RPMI7951 (cell line): ENCODE measurements at places on chromosomes 2 and 18. TPM values are rescaled to one million over a fixed set of nuclear protein-coding genes. Genes with fewer than 3 reads are reported as not detected.
A peak's percentile ranks its signal among the peaks of the same experiment; 100 is the strongest.

FBXO15 gene
- 0.96 and 2.3 TPM in 2 replicates for total RNA-seq

ENOSF1 gene
- total RNA-seq: 23.5 and 29.8 TPM in 2 replicates

GRCh38 chr2:108316461-108317258, 28.0 kb downstream of the SULT1C2 start:
- DNase-seq: no peak

DNA sequence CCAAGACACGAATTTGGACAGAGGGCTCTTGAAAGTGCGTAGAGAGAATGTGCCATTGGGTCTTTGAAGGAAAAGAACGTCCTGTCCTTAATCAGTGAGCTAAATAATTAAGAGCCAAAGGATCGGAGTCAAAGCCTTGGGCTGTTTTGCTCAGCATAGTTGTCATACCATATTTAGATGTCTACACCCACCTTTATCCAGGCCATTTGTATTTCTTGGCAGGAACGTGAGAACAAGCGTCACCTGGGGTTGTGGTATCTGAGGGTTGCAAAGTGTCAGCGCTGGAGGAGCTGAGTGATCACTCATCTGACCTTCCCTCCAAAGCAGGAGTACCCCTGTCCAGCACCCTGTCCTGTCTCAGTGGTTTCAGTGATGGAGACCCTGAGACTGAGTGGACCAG, 4.5 kb downstream of the LPIN1 start:
- DNase-seq: no peak

RTP5 gene
- not detected in 2 replicates for total RNA-seq

DNA sequence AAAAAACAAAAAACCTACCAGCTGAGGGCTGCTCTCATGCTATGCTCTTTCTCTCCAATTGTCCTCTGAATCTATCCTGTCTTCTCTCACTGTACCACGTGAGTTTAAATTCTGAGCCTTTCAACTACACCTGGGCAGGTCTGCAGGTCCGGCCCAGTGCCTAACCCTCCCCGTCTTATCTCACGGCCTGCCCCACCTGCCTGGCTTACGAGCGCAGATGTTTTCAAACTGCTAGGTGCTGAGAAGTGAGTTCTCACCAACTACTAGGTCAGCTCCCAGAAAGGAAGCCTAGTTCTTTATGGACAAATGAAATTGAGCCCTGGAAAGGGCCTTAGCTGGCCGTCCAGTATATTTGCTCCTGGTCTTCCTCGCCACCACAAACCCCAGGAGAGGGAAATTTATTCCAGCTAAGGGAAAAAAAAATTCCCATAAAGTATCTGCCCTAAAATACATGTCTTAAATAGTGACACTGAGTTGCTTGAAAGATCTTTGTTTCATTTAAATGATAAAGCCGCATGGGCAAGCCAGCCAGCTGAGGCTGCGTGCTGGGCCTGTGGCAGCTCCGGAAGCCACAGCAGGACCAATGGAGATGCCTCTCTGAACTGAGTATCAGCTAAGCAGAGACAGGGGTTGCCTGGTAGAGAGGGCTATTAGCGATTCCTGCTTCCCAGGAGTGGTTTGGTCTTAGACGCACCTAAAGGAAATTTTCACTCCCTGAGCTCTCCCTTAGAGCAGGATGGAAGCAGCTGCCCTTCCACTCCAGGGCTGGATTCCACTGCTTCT, 92.5 kb upstream of the NCK2 start:
- DNase-seq: no peak

DNA sequence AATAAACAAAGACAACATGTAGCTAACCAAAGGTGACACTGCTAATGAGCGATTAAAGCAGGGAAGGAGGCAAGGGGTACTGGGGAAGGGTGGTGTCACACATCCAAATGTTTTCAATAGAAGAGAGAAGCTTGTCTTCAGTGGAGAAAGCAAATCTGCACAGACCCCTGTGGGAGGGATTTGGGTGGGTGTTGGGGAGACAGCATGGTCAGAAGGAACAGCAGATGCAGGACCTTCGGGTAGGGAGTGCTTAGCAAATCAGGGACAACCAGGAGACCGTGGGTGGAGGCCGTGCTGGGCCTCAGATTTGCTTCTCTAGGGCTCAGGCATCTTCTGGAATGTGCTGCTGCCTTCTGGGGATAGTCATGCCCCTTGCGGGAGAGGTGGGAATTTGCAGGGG, 185.3 kb upstream of the RAB6C start:
- DNase-seq: no peak

MC4R gene
- total RNA-seq: not detected in 2 replicates

GRCh38 chr2:47083886-47084687, 71.0 kb downstream of the STPG4 start:
- no peak for DNase-seq

ASB18 gene
- not detected in 2 replicates for total RNA-seq

- no peak for DNase-seq
Measured at GRCh38 chr2:180406687-180407086, 399.6 kb upstream of the CWC22 start.

PDE11A gene
- 0.20 and 0.24 TPM in 2 replicates for total RNA-seq

HES6 gene
- total RNA-seq: 8.3 and 22.7 TPM in 2 replicates

SLC9A4 gene
- not detected in 2 replicates for total RNA-seq

POTEI gene
- not detected in 2 replicates for total RNA-seq

- DNase-seq: no peak
Measured at GRCh38 chr2:145685383-145686050, 1165.6 kb upstream of the ZEB2 start.

DNA sequence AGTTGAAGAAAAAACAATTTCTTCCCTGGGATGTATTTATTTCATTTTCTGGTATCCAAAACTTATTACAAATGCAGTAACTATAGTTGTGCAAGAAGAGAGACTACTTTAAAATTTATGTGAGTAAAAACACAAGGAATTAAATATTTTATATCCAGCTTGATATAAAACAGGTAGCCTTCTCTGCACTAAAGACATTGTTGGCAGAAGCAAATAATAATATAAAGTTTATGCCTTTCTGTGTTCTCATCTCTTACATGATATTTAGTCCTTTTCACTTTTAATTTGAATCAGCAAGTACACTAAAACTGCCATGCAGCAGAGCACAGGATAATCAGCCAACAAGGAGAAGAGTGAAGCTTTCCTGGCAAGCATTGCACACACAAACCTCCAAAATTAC, 352.7 kb downstream of the ARL6IP6 start:
- no peak for DNase-seq

DNA sequence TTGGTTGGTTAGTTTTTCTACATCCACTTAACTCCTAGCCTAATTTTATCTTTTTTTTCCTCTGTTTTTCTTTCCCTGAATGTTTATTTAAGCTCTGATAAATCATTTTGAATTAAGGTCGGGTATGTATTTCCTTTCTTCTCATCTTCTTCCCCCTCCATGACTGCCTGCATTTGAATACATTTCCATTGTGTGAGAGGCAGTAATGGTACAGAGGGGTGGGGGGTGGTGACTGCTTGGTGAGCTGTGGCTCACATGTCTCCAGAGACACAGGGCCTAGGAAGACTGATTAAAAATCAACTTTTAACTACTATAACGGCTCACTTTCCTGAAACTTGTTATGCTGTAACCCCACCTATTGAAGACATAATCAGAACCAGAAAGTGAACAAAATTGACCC, 58.0 kb downstream of the NEDD4L start:
- no peak for DNase-seq

GRCh38 chr2:85537600-85538506, 1.1 kb upstream of the MAT2A start:
- DNase-seq: peak; percentile 53

AGXT gene
- total RNA-seq: 0.10 and 0.24 TPM in 2 replicates

SLC23A3 gene
- total RNA-seq: 0.59 TPM in 1 of 2 replicates, not detected in the other

DNA sequence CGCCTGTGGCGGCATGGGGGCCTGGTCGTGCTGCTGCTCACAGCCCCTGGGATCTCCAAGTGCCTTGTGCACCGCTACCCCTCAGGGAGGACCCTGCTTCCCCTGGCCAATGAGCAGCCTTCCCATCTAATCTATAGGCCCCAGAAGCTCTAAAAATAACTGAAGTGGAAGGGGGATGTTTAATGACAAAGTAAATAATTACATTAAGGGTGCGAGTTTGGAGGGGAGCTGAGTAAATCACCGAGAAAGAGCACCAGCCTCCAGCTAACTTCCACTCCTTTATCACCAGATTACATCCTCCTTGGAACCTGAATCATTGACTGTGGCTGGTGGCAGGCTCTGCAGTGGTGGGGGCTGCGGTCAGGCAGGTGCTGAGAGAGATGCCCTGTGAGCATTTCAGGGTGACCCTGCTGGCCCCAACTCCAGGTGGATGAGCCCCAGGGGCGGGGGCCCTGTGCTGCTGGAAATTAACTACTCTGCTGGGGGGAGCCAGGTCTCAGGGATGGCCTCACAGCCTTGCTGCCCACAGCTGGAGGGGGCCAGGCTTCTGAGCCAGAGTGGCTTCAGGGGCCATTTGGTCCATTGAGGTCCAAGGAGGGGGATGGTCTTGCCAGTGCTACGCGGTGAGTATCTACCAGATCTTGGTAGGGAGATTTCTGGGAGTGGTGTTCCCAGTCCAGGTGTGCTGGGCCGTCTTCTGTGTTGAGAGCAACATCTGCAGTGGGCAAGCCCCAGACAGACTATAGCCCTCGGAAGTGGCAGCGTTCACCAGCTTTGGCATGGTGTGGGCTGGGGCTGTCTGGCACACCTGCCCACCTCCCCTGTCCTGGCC, 74.2 kb downstream of the GLI2 start:
- peak; percentile 18 for DNase-seq

DNA sequence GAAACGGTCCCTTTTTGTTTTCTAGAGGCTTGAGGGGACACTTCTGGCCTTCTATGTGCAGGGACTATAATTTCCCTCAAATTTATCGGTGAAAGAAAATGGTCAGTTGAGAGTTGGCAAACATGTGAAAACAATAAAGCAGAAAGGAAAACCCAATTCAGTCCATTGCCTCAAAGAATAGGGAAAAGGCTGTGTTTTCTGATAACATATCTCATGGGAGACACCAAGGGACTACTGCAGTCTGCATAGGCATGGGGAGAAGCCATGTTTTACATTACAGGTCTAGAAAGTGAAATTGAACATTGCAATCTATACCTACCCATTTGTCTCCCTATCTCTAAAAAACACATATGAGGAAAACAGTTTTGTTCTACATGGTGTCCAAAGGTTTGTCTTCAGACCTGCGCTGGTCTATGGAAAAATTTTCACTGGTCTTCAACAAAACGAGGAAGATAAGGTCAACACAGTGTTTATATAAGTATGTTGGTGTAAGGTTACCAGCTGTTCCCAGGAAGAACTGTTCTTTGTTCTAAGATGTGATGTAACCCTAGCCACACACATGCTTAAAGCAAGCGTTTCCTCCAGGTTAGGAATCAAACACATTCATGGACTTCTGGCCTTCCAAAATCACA, 179.7 kb downstream of the MREG start:
- peak; percentile 77 for DNase-seq

DNA sequence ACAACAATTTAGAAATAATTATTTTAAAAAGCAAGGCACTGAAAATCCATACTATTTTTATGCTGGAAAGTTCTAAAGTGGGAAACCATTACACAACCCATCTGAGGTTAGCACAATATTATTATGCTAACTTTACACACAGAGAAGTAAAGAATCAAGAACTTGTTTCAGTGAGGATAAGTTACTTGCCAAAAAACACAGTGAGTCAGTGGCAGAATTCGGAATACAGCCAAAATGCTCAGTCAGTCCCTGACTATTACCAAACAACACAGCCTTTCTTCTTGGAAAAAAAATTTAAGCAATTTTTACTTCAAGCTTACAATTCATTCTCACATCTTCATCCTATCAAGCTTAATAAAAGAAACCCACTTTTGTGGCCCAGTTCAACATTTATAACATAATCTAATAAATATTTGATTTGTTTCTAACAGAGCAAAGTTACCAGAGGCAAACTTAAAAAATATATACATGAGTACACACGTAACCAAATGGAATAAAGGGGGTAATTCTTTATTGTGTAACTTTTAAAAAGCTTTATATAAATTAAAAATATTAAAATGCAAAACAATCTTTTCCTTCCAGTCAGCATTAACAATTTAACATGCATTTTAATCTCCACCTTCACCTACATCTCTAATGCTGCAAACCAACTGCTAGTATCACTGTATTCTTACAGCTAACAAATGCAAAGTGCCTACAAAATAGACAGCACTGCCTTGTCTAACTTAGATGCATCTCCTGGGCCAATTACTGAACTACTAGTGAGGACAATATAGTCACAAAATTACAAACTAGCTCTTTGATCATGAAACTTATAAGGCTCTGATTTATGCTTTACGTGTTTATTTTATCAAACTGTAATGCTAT, 55.2 kb downstream of the CCDC88A start:
- DNase-seq: peak; percentile 91

CXCR1 gene
- total RNA-seq: not detected in 2 replicates

DNA sequence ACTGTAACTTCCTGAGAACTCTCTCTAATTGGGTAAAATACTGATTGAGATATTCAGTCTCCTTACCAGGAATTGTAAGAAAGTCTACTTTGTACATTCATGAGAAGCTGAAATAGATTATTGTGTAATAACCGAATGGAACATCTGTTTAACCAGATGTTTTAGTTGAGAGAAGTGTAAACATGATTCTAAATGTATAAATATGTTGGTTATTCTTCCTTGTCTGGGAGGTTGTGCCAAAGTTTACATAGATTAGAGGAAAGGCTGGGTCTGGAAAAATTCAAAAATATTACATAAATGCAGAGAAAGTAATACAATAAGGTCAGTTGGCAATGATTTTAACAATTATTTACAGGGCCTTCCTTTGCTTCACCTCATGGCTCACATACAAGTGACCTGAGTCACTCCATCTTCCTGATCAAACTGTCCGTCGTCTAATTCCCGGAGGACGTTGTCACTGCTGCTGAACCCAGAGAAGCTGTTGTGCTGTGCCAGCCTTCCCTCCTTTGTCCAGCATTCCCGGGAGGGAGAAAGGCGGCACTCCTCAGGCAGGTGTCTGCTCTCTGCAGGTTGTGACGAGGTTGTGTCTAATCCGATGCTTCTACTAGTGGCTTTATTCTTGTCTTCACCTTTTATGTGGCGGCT, 55.9 kb downstream of the MOB4 start:
- DNase-seq: no peak

DNA sequence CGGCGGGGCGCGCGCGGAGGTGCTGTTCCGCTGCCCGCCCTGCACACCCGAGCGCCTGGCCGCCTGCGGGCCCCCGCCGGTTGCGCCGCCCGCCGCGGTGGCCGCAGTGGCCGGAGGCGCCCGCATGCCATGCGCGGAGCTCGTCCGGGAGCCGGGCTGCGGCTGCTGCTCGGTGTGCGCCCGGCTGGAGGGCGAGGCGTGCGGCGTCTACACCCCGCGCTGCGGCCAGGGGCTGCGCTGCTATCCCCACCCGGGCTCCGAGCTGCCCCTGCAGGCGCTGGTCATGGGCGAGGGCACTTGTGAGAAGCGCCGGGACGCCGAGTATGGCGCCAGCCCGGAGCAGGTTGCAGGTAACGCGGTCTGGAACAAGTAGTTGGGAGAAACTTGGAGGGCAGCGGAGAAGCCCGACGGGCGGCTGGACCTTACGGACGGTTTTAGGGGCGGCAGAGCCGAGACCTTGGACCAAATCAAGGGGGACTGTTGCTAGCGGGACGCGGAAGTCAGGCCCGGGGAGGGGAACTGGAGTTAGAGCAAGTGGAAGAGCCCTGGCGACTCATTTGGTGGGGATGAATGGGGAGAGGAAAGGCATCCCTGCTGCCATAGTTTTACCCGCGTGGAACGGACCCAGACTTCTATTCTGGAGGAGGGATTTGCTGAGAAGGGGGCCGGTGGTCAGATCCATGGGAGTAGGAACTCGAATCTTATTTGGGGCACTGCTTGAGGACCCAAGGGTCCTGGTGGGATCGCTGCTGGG, 573 bp downstream of the IGFBP2 start:
- no peak for DNase-seq

GAL3ST2 gene
- not detected in 2 replicates for total RNA-seq
